Stimulated activated CD8-positive, alpha-beta memory T cell treated with anti-CD3 and anti-CD28 coated beads, Interleukin-4, amount 100 ng/mL, for 1 hour (primary cell): ENCODE measurements at places on chromosomes 7 and 10.

GRCh38 chr10:121027371-121027770, 176.2 kb downstream of the WDR11 start:
- DNase-seq, result no peak

DNA sequence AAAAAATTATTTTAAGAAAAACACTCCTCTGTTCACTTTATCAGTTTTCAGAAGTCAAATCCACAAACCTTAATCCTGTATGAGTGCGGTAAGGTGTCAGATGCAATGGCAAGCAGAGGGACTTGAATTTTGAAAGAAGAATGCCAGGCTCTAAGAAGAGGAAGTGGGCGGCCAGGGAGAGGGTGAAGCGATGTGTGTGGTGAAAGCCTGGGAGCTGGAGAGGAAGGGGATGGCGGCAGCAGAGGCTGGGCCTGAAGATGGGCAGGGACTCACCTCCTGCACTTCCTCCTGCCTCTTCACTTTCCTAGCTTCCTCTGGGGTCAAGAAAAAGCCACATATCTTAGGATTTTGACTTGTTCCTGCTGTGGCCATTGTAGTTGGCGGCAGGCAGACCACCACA, 609.6 kb downstream of the PARD3 start:
- no peak for DNase-seq

GRCh38 chr7:5709347-5709950, 72.0 kb downstream of the RNF216 start:
- no peak for DNase-seq

DNA sequence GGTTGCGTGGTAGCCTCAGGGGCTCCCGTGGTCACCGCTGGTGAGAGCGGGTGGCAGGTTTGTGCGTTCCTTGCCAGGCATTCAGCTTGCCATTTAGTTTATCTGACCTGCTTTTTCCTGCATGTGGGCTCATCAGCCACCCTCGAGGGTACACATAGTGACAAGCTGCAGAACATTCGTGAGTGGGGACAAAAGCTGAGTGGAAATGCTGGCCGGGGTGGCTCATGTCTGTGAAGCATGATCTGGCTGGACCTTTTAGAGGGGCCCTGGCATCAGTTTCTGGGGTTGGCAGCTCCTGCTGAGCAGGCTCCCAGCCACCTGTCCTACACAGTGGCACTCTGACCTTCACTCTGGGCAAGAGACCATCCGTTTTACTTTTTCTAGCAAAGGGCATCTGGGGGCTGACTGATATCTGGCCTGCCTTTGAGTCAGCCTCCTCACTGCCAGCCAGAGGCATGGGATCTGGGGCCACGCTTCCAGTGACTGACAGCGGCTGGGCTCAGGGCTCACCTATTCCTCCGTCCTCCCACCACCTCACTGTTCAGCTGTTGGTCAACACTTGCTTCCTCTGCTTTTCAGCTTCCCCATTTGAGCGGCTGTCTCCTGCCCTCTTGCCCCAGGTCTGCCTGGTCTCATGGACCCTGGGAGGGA, 75.0 kb downstream of the LANCL2 start:
- no peak for DNase-seq

DNA sequence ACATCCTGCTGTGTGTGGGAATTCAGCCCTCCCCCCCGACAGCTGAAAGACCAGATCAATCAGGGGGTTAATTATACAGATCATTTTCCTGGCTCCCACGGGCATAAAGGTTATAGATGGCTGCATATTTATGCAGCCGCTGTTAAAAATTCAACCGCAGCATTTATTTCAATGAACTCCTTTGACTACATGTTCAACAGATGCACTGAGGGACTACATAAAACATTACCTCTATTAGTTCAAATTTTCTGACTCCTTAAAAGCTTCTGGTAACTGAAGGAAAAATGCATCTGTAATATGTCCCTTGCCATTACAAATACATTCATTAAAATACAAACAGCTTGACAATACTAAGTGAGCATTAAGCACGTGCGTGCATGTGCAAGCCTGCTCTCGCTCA, 49.7 kb upstream of the YAE1 start:
- no peak for DNase-seq

DNA sequence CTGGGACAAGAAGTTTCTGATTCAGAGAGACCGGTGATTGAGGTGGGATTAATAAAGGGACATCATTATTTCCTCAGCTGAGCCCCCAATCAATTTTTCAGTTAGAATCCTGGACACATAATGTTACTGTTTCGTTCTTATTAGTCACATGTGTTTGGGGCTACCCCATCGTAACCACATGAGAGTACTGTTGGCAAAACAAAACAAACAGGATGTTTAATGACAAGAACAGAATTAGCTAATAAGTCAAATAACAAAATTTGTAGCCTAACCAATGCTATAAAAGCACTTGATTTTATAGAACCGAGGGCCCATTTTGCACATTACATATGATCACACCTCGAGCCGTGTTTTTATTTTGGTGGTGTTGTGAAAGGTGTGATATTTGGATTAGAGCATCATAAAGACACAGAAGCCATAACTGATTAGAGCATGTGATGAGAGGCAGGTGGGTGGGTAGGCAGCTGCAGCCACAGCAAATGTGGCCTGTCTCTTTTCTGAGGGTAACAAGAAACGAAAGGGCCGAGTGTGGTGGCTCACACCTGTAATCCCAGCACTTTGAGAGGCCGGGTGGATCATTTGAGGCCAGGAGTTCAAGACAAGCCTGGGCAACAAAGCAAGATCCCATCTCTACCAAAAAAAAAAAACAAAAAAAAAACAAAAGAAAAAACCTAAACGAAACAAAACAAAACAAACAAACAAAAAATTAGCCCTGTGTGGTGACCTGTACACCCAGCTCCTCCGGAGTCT, 1.8 kb upstream of the VWC2 start:
- DNase-seq, result no peak

DNA sequence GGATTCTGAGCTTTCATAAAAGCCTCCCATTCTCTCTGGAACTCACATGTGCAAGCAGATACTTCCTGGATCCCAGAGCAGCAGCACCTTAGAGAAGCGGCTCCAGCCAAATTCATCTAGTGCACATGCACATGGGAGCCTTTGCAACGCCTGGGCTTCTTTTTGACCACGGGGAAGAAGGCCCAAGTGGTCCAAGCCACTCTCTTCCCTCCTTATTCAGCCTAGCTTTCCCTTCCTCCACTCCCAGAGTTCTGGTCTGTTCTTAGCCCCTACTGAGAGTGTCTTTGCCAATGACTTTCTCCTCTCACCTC, 118.7 kb downstream of the ZNF365 start:
- DNase-seq, result no peak

DNA sequence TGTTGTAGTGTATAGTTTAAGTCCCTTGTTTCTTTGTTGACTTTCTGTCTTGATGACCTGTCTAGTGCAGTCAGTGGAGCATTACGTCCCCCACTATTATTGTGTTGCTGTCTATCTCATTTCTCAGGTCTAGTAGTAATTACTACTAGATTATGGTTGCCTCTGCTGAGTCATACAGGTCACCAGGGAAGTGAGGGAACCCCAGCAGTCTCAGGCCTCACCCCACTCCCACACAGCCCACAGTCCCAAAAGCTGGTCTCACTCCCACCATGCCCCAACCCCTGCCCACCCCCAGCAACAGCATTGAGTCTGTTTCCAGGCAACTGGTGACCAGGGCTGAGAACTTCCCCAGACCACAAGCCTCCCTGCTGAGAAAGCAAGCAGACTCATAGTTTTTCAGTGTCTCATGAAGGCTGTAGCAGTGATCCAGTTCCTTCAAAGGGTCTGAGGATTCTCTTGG, 88.0 kb downstream of the PLXDC2 start:
- DNase-seq, result no peak

DNA sequence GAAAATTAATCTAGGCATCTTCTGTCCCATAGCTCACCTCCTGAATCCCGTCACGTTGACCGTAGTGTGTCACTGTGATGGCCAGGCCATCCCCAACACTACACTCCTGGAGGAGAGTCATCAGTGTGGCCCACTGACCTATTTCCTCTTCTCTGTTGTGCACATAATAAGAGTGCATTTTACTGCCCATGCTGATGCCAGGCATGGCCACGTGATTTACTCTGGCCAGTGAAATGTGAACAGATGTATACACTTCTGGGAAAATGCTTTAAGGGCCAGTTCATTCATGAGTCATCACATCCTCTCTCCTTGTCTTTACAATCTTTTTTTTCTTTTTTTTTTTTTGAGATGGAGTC, 101.9 kb upstream of the PIP4K2A start:
- no peak for DNase-seq

- DNase-seq, result no peak
Measured at GRCh38 chr7:143287339-143287934, 714 bp upstream of the CASP2 start.

DNA sequence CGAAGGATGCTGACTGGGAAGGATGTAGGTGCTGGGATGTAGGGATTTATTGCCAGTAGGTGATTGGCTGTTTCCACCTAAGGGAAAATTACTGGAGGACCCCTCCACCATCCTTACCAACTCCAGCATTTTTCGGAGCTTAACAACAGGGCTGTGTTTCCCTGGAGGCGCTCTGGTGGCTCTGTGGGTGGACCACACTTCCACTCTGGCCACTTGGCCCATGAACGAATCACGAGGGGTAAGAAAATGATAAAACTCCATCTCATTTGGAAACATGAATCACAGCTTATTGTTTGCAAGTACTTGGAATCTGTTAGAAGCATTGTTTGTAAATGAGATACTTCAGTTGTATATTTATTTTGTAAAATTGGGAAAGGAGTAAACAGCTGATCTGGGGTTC, 3.0 kb downstream of the DOCK1 start:
- DNase-seq, result no peak

GRCh38 chr10:3687510-3688081, 97.4 kb downstream of the KLF6 start:
- no peak for DNase-seq

- no peak for DNase-seq
Measured at GRCh38 chr10:16811292-16811691, 5.9 kb downstream of the RSU1 start.
